Stimulated activated memory B cell treated with anti-CD40 and anti-IgM and Interleukin-4, amounts not matched to agents 10 μg/mL and 1 μg/mL and 100 μg/mL, for 72 hours (primary cell): ENCODE measurements at places on chromosomes 4 and X.

DNA sequence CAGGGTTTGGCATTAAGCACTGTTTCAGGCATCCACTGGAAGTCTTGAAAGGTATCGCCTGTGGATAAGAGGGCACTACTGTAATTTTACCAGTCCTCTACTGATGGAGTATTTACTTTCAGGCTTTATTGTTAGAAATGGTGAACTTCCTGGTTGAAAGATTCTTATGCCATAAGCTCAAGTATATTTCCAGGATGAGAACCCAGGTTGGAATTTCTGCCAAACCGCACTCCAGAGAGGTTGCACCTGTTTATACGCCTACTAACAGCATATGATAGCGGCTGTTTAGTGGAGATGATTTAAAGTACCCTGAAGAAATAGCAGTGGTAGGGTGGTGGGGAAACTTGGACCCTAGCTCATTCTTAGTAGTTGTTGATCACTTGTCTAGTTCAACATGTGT is 9.9 kb downstream of the FNIP2 start:
- no peak for ATAC-seq

GRCh38 chrX:149003863-149004660 is 501.0 kb downstream of the IDS start:
- ATAC-seq: no peak

DNA sequence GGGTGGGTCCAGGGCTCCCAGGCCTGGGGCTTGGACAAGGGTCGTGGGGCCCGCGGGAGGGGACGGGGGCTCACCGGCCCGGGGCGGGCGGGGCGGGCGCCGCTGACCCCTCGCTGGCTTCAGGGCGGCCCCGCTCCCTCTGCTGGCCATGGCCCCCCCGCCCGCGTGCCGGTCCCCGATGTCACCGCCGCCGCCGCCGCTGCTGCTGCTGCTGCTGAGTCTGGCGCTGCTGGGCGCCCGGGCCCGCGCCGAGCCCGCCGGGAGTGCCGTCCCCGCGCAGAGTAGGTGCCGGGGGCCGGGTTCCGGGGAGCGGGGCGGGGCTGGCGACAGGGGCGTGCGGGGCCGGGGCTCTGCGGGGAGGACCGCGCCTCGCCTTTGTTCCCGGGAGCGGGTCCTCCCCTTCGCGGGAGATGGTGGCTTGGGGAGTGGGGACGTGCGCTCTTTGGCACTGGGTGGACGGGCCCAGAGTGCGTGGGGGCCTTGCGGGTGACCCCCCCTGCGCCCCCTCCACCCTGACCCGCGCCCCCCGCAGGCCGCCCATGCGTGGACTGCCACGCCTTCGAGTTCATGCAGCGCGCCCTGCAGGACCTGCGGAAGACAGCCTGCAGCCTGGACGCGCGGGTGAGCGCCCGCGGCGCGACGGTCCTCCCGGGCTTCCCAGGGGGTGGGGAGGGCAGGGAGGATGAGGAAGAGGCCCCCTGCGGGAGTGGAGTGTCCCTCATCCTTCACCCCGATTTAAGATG is 16.8 kb upstream of the NAT8L start:
- ATAC-seq: peak; percentile 57

DNA sequence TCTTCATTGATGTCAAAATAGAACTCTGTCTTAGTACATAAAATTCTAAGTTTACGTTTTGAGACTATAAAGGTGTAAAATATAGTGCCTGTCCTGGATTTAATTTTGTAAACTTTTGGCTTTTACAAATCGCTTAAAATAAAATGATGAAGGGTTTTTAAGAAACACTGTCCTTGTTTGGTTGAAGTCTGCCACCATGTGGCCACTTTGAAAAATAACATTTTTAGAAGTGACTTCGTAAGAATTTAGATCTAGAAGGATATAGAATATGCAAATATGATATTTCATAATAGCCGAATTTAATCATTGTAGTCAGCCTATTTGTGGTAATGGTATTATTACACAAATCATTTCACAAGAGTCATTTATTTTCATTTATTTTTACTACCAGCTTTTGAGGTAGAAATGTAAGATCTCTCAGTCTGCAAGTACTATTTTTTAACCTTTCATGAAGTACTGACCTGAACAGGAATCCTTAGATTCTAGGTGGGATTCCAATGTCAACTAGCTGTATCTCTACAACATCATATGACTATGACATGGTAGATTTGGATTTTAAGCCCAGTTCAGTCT is 31.0 kb upstream of the FAT4 start:
- ATAC-seq: no peak

DNA sequence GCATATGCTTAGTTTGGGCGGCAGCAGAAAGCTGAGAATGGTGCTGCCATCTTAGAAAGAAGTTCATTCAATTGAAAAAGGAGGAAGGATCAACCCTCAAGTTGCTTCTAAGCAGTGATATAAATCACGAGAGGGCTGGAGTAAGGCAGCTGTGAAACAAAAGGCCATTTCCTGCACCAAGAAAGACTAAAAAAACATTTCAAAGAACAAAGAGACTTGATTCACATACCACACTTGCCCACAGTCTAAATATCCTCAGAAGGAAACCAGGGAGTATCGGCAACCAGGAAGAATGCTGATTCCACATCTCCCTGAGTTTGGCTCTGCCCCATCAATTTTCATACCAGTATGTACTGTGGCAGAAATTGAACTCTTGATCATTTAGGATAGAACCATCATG is 240.1 kb downstream of the OPHN1 start:
- ATAC-seq: no peak

- ATAC-seq: no peak
These were observed 44.6 kb upstream of the SHROOM4 start for GRCh38 chrX:50858548-50858947.

- no peak for ATAC-seq
These were observed 619.2 kb downstream of the RAPGEF2 start for GRCh38 chr4:159722052-159722451.

- no peak for ATAC-seq
These were observed 11.7 kb downstream of the MEPE start for GRCh38 chr4:87844452-87844851.

GRCh38 chr4:24453951-24454350 is 130.4 kb downstream of the DHX15 start:
- no peak for ATAC-seq

DNA sequence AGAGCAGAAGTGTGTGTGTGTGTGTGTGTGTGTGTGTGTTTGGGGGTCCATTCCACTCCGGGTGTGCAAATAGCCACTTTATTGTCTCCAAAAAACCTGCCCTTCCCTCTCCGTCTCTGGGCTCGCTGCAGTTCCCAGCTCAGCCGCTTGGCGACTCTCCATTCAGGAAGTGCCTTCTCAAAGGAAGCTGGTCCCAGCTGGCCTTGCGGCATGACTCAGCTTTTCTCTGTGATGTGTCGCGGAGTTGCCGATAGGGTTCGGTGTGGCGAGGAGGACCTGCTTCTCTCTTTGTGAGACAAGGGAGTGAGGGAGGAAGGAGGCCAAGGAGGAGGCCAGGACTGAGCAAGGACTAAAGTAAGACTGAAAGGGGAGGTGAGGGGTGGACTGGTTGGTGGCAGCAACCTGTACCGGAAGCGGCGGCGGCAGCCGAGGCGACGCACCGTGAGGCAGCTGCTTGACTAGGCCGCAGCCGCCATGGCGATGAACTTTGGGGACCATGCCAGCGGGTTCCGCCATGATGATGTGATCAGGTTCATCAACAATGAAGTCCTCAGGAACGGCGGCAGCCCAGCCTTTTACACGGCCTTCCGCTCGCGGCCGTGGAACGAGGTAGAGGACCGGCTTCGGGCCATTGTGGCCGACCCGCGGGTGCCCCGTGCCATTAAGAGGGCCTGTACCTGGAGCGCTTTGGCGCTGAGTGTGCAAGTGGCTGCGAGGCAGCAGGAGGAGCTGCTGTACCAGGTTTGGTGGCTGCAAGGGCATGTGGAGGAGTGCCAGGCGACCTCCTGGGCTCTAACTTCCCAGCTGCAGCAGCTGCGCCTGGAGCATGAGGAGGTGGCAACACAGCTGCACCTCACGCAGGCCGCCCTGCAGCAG is at the start of gene TEX13C:
Gene TEX13C (plus strand): TSS at position 226 of the 876 bp plus-strand sequence. CDS start 249 bp downstream, at position 475.
- no peak for ATAC-seq

GRCh38 chr4:21688596-21689265 is 259.8 kb downstream of the KCNIP4 start:
- ATAC-seq: no peak

- peak; percentile 44 for ATAC-seq
These were observed 31.0 kb upstream of the SLC25A4 start for GRCh38 chr4:185112104-185112503.

- no peak for ATAC-seq
These were observed 15.6 kb downstream of the SCARB2 start for GRCh38 chr4:76197971-76198410.

DNA sequence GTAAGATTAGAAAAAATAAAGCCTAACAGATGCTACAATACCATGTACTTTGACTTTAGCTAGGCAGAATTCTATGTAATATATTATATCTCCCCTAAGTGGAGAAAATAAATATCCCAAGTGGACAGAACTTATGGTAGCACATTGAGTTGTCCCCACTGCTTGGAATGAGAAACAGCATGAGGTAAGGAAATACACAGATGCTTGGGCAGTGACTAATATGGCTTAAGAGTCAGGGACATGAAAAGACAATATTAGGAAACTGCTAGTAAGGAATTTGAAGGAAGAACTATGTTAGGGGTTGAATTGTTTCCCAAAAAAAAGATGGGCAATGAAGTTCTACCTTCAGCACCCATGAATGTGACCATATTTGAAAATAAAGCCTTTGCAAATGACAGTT is 2265.1 kb downstream of the PCDH7 start:
- ATAC-seq: no peak

DNA sequence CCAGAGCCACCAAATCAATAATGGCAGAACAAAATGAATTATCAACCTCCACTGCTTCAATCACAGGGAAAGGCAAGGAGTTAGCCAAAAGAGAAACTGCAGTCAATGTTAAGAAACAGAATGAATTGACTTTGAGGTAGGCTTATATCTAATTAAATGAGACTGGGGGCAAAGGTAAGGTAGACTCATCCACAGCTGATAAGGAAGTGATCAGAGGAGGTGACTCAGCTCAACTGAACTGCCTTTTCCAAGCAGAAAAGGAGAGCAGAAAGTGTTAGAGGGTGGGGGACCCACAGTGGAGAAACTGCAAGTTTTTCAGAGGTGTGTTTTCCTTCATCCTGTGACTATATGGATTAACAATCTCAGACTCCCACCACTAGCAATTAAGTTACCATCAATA is 345.8 kb upstream of the PPARGC1A start:
- ATAC-seq: peak; percentile 34

DNA sequence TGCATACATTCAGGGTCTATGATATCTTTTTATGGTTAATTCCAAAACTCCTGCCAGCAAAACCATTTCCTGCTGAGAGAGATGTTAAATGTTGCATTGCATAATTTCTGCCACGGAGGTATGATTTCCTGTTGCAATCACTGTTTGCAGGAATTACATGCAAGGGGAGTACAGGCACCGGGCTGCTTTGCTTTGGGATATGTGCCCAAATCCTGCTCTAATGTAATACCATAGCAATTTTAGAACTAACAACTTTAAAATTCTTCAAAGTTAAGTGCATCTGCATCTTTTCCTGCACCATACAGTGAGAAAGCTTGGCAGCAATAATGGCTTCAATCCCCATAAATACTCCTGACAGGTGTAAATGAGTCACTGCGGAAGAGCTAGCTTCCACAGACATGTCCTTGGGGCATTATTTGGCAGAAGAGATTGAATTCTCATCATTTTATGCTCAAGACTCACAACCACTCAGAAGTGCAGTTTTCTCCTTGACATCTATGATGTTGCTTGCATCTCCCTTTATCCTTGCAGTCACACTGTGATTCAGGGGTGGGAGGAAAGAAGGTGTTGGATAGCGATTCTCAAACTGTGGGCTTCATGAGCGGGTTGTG is 29.6 kb downstream of the TRIM2 start:
- ATAC-seq: no peak

DNA sequence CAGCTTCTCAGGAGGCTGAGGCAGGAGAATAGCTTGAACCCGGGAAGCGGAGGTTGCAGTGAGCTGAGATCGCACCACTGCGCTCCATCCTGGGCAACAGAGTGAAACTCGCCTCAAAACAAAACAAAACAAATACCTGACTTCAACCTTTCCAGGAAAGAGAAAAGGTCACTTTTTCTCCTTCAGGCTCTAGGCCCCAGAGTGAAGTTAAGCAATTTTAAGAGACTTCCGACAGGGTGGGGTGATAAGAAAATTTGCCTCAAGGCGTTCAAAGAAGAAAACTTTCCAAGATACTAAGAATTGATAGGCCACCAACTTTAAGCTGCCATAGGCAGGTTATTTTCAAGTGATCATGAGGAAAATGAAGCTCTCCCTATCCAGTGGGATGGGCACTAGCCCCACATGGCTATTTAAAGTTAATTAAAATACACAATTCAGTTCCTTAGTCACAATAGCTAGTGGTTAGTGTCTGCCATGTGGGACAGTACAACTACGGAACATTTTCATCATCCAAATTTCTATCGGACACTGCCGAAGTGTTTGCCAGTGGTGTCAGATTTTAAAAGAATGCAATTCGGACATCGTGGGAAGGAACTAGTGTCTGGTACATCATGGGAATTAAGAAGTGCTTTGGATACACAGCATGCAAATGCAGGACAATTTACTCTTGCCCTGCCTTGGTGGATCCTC is 33.0 kb downstream of the SMS start:
- ATAC-seq: no peak

GRCh38 chr4:121253961-121254360 is 89.8 kb upstream of the TNIP3 start:
- ATAC-seq: no peak

- no peak for ATAC-seq
These were observed 48.4 kb upstream of the CLNK start for GRCh38 chr4:10732914-10733415.

GRCh38 chr4:151901631-151902030 is 140.8 kb upstream of the GATB start:
- ATAC-seq: no peak

DNA sequence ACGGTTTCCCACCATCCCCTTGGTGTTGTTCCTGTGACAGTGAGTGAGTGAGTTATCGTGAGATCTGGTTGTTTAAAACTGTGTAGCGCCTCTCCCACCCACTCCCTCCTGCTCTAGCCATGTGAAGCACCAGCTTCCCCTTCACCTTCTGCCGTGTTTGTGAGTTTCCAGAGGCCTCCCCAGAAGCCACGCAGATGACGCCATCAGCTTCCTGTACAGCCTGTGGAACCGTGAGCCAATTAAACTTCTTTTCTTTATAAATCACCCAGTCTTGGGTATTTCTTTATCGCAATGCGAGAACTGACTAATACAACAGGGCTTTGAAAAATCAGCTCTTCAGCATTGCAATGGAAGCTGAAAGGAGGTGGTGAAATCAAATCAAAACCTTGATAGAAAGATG is 50.0 kb downstream of the FGFBP1 start:
- ATAC-seq: no peak

GRCh38 chr4:38873290-38873944 is 5.8 kb downstream of the FAM114A1 start:
- ATAC-seq: no peak

GRCh38 chr4:57093845-57094831 is 16.0 kb downstream of the IGFBP7 start:
- no peak for ATAC-seq

- no peak for ATAC-seq
These were observed 23.7 kb downstream of the RP2 start for GRCh38 chrX:46860557-46860956.

DNA sequence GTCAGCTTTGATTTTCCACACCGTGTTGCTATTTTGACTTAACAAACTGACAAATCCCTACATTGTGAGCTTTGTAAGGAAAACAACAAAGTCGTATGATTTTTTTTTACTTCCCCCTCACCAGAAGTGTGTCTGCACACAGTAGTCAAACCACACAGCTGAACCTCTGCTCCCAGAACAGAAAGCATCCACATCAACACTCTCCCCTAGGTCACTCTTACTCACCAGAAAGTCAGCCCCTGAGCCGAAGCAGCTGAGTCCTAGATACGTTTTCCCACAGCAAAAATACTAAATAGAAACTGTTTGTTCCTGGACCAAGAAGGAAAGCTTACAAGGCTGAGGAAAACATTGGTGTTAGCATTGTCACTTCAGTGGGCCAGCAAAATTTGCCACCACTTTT is 305.7 kb downstream of the DHX15 start:
- ATAC-seq: no peak
